ENCODE measurements at places on chromosomes 5 and 9.

GRCh38 chr9:14301006-14301405 lies 12.9 kb downstream of the NFIB start:
- DNase-seq: no peak

- DNase-seq: no peak
These were observed 57.5 kb upstream of the FREM1 start for GRCh38 chr9:14967450-14968321.

DNA sequence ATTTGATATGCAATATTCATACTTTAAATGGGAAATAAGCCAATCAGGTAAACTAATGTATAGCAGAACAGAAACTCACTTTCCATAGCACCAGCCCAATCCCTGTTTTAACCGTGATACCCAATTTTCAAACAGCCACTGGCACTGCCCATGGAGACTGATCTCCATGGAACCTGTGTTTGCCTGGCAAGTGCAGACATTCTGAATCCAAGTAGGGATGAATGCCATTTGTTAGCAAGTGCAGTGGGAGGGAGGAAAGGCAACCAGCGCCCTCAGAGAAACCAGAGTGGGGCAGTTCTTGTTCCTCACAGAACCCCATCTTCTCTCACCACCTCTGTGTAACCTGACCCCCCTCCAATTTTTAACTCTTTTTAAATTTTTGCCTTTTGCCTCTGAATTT lies 229.1 kb downstream of the CTNND2 start:
- no peak for DNase-seq

- no peak for DNase-seq
These were observed 51.7 kb upstream of the KCNMB1 start for GRCh38 chr5:170440771-170441392.

GRCh38 chr5:40615586-40616170 lies 64.0 kb upstream of the PTGER4 start:
- DNase-seq: no peak

- no peak for DNase-seq
These were observed 32.2 kb upstream of the TNFAIP8 start for GRCh38 chr5:119323601-119324000.

- peak; percentile 29 for DNase-seq
These were observed 4.7 kb upstream of the FOXB2 start for GRCh38 chr9:77014597-77015263.

DNA sequence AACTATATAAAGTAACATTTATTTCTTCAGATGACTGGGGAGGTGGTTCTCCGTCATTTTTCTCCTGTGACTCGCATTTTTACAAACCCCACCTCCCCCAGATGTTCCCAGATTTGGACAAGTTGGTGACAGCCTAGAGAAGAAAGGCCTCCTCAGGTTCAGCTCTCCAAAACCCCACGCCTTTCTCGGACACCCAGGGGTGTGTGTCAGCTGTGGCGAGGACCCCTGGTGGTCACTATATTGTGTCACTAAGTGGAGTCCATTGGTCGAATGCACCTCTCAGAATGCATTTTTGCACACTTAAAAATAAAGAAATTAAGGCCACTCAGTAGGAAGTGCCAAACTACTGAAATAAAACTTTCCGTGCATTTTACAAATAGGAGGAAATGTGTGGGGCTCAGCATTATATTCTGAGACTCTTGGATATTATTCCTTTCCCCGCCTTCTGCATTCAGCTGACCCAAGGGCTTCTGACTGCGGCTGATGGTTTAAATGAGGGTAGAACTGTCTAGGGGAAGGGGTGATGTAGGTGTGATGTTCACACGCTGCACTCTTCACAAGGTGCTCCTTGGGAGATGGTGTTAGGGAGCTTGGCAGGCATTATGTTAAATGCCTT lies 47.6 kb downstream of the ACO1 start:
- no peak for DNase-seq

- no peak for DNase-seq
These were observed 79.4 kb downstream of the SLCO4C1 start for GRCh38 chr5:102216678-102217077.

DNA sequence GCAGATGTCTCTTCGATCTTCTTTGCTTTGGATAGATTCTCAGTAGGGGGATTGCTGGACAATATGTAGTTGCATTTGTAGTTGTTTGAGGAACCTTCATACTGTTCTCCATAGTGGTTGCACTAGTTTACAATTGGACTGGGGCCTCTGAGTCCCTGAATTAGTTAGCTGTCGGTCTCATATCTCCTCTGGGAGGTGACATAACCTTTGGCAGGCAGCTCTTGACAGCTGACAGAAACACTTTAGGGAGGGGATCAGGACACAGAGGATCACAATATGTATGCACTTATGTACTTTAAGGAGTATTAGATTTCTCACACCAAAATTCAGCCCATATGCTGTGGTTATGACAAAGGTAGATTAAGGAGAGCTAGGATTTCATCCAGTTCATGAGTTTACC lies 1279.9 kb upstream of the DMAC1 start:
- DNase-seq: no peak

DNA sequence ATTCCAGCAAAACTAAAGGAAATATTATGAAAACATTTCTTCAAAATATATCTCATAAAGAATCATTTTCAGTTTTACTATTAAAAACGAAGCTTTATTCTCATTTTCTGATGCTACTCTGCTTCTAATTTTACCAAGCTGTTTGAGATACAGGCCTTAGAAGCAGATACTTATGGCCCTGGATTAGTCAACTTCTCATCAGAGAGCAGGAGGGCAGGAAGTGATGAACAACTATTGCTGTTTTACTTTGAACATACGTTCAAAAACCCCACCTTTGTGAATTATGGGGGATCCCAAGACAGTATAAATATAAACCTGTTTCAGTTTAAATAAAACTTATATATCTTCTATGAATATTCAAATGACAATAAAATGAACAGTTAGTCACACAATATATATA lies 16.0 kb downstream of the MPDZ start:
- no peak for DNase-seq

- DNase-seq: no peak
These were observed 1327.1 kb downstream of the MAT2B start for GRCh38 chr5:164832516-164832915.

DNA sequence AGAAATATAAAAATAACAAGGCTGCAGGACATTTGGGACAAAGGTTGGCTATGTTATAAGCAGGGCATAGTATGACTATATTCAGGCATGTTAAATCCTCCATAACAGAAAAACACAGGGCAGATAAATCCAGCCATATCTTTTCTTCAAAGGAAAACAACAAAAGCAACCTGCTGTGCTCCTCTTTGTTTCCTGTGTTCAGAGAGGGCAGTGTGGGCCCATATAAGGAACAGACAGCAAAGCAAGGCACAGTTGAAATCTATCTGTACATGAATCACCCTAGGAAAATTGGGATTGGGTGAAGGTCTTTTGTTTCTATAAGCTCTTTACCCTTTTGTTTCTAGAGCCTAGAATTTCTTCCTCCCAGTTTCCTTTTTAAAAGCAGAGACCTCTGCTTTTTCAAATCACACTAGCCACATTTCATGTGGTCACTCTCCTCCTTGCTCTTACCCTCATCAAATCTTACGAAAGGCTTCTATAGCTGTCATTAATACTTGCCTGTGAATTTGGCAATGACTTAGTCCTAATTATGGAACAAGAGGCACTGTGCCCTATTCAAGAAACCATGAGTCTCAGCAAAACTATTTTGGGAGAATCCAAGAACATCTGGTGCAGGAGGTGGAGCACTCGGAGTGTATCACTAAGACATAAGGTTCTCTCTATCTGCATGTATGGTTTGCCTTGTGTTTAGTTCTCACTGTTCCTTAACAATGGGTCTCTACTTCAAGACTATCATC lies 1.8 kb downstream of the GZMA start:
- DNase-seq: no peak

DNA sequence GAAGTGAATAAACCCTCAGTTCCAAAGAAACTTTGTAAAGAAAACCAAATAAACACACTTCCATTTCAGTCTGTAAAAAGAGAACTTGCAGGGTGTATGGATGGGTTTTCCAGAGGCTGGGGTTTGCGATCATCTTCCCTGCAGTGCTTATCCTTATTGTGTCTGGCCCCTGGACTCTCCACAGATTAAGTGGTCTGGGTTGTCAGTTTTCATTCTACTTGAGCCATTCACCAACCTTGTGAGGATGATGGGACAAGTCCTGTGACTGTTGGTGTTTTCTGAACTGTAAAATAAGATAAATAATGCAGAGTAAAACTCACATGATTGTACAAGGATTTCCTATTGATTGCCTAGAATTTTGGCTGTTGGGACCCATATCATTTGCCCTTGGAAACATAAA lies 166.1 kb upstream of the MOCS2 start:
- no peak for DNase-seq

- peak; percentile 35 for DNase-seq
These were observed 410.6 kb downstream of the PSAT1 start for GRCh38 chr9:78707481-78707991.

DNA sequence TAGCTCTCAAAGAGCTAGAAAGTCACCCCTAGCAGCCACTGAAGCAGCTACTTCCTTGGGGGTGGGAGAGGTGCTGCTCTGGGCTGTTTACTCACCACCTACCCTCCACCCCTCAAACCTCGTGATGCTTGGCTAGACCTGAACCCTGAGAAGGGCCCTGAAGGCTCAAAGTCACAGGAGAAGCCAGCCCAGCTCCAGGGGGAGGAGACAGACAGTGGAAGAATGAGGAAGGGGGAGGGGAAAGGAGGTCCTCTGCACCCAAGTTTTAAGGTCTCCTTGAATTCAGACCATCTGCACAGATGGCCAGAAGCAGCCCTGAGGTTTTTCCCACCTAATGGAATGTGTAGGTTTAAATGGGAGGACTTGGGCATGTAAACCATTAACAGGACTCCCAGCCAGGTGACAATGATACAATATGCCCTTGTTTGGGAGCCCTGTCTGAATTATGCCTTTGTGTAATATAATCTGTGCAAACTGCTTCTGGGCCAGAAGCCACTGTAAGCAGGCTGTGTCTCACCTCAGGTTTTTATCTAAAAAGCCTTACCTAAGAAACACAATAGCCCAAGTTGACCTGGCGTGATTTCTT lies 180.5 kb downstream of the PIK3R1 start:
- DNase-seq: no peak

DNA sequence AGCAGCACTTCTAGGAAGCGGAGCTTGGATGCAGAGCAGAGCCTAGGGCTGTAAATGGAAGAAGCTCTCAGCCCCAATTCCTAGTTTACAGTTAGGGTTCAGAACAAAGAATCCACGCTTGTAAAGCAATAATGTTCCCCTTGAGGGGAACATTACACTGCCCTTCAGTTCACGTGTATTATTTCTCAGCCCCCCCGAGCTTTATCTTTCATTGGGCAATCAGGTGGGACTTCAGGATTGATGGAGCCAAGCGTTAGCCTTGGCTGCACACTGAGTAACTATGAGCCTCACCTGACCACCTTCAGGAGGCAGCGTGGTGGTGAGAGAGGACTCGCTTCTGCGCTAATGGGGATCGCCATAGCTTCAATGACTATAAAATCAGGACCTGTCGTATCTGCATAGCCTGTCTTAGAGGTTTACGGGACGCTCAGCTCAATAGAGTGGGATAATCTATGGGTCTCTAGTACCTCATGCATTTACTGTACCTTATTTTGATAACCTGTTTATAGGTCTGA lies 157.0 kb upstream of the RASEF start:
- DNase-seq: no peak

- DNase-seq: no peak
These were observed 83.7 kb upstream of the ORM1 start for GRCh38 chr9:114238891-114239875.

- no peak for DNase-seq
These were observed 977 bp upstream of the PRDM12 start for GRCh38 chr9:130663258-130663976.

DNA sequence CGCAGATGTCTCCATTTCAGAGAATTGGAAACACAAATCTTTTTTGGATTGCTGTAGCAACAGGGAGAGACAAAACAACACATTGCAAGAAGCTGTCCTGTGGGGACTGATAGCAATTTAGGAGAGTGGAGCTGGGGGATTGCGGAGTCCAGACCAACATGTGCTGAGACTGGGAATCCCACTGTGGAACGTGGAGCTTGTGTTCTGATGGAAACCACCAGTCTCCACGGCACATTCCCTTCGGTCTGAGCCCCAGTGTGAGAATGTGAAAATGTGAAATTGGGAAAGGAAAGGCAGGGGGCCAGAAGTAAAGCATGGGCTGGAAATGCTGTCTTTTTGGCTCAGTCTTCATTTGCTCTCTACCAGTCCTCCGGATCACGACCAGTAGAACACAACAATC lies 348.8 kb upstream of the TNC start:
- no peak for DNase-seq

- no peak for DNase-seq
These were observed 142.0 kb downstream of the RORB start for GRCh38 chr9:74639112-74639511.

GRCh38 chr9:122218935-122219855 lies 9.6 kb downstream of the LHX6 start:
- peak; percentile 58 for DNase-seq

DNA sequence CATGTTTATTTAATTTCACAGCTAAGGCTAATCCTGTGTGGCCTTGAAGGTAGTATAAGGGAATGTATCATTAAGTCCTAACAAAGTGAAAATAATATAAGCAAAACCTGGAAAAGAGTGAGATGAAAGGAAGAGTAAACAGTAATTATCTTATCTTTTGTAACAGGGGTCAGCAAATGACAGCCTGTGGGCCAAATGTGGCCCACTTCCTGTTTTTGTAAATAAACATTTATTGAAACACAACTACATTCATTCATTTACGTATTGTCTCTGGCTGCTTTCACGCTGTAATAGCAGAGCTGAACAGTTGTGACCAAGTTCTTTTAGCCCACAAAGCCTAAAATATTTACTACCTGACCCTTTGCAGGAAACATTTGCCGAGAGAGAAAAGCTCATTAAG lies 78.4 kb upstream of the HTR4 start:
- DNase-seq: no peak

GRCh38 chr9:107768224-107768623 lies 278.7 kb upstream of the KLF4 start:
- no peak for DNase-seq

DNA sequence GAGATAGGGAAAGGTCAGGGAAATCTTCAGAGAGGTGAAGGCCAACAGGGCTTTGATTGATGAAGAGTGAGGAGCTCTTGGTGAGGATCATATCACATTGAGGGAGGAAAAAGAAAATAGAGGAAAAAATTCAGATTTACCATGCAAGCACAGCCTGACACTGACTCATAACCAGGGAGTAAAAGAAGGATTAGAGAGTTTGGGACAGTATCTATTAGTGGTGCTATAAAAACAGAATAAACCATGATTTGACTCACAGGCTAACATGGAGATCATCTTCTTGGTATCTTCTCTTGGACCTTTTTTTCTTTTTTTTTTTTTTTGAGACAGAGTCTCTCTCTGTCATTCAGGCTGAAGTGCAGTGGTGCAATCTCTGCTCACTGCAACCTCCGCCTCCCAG lies 44.4 kb downstream of the MUSK start:
- no peak for DNase-seq

Measured in GM13976 (cell line).